Stimulated activated CD4-positive, alpha-beta T cell treated with anti-CD3 and anti-CD28 coated beads, TNF-alpha, amount 100 ng/mL, for 48 hours (primary cell): ENCODE measurements at places on chromosomes 1 and 21.

DNA sequence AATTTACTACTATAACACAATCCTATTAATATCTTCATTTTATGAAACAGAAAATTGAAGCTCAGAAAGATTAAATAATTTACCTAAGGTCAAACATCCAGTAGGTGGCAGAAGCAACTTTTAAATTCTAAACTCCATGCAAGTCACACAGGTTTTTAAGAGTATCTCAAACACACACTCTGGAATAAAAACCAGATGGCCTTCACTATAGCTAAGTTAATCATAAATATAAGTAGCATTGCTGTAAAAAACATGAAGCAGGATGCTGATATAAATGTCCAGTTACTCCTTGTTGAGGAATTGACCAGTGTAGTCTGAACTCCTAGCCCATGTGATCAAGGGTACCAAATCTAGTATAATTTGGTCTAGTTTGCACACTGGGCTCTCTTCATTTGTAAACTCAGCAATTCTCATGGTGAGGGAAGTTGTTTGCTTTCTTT lies 9.4 kb upstream of the FMO3 start:
- no peak for DNase-seq

- DNase-seq, result no peak
These were observed 1296.5 kb downstream of the MRPL39 start for GRCh38 chr21:24310788-24311187.

- DNase-seq, result no peak
These were observed 16.6 kb upstream of the LRRC3 start for GRCh38 chr21:44438531-44439210.

GRCh38 chr1:110337704-110338308 lies 1.4 kb upstream of the RBM15 start:
- DNase-seq, result no peak

DNA sequence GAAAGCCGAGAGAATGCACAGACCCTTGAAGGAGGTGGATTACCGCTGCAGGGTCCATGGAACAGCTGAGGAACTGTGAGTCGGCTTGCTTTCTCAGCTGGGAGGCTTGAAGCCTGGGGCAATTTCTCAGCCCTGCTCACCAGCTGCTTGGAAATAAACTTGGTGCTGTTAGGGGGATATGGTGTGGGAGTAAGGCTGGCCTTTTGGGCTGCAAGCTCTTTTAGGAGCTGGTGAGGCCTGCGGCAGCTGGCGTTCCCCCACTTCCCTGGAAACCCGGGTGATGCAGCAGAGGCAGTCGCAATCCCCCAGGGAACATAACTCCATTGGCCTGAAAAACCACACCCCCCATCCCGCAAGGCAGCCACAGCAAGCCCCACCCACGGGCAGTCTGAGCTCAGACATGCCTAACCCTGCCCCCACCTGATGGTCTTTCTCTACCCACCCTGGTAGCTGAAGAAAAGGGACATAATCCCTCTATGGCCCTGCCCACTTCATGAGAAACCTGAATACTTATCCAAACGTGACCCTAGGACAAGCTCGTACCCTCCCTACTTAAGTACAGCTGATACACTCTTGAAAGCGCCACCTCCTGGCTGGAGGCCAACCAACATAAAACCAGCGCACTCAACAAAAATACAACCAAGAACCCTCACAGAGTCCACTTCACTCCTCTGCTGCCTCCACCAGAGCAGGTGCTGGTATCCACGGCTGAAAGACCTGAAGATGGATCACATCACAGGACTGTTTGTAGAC lies 1995.8 kb downstream of the NCAM2 start:
- no peak for DNase-seq
